ENCODE measurements at places on chromosomes 6 and 20.

- DNase-seq = no peak
Observed at GRCh38 chr6:119345114-119345513, 4.4 kb downstream of the MAN1A1 start.

DNA sequence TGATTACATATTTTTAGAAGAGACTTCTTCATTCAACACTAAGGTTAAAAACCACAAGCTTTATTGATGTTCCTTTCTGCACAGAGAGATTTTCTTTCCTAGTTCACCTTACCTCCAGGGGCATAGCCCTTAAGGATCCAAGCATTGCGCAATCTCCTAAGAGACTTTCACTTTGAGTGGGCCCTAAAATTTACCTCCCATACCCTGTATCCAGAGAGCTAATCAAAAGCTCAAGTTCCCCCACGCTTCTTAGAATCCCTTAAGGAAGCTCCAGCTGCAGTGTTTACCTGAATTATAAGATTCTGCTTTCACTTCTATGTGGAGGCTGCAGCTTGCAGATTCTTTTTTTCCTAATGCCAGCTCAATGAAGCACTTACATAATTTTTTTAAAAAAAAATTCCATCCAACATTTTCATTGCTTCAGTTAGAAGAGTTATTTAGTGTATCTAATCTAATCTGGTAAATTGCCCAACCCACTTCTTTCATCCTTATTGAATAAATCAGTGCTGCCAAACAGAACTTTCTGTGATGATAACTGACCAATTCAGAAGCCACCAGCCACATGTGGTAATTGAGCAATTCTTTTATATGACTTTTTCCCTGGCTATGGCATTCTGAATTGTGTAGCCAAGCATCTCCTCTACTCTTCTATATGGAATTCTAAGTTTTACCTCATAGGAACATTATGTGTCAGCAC, 24.6 kb upstream of the SPTLC3 start:
- DNase-seq = no peak

- DNase-seq = no peak
Observed at GRCh38 chr6:79894939-79895338, 52.4 kb downstream of the ELOVL4 start.

DNA sequence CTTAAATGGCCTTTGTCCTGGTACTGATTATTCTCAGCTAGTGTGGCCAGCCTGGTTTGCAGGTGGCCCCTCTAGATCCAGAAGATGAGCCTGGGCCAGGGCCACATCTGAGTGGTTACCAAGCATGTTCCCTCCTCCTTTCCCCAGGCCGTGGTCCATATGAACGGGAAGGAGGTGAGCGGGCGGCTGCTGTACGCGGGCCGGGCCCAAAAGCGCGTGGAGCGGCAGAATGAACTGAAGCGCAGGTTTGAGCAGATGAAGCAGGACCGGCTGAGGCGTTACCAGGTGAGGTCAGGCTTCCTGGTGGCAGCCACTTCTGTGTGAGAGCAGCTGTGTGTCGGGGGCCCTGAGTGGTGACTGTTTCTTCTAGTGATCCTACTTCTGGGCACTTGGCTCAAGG, 11.6 kb downstream of the PABPC1L start:
- no peak for DNase-seq

DNA sequence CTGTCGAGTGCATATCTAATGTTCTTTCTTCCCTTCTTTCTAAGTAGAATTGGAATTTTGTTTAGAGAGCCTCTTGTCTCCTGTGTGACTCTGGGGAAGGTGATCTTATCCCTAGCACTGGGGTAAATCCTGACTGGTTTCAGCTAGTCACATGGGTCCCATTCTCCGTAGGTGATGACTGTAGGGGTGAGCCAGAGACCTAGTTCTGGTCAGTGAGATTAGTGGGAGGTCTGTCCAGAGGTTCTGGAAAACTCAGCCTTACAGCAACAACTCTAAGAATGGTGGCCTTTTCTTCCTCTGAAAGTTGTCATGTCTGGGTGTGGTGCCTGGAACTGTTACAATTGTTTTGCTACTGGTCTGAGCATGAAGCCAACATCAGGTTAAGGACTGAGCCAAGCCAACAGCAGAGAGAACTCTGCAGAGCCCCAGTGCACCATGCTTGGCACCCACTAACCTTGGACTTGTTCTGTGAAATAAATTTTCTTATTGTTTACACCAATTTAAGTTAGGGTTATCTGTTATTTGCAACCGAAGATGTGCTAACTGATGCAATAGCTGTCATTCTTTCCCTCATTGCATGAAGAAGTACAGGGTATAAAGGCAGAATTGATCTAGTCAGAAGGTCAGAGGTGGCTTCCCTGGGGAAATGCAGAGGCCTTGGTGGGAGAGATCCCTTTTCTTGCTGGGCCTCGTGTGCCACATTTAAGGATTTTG, 56.8 kb upstream of the TULP4 start:
- no peak for DNase-seq

DNA sequence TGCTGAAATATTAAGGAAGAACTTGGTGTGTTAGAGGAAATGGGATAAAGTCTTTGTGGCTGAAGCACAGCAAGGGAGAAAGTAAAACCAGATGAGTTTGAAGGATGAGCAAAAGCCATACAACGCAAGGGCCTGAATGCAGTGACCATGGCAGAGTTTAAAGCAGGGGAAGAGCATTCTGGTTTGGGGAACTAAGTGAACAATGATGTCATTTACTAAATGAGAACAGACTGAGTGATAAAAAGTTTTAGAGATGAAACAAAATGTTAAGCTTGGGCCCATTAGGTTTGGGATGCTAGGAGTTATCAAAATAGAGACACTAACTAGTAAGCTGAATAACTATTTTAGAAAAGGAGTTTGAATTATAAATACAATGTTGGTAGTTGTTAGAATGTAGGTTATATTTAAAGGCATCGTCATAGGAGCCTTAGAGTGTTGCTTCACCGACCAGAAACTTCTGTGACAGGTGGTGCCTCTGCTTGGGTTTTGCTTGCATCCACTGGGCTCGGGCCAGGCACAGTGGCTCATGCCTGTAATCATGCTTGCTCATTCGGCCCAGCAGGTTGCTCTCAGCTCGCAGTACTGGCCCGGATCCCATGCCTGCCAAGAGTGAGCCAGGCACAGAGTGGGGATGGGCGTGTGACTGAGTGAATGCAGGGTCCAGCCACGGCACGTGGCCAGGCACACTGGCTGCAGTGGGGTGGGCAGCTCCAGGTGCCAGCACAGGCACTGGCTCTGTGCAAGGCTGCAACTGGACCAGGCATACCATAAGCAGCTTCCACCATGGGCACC, 37.4 kb upstream of the OPRM1 start:
- no peak for DNase-seq

DNA sequence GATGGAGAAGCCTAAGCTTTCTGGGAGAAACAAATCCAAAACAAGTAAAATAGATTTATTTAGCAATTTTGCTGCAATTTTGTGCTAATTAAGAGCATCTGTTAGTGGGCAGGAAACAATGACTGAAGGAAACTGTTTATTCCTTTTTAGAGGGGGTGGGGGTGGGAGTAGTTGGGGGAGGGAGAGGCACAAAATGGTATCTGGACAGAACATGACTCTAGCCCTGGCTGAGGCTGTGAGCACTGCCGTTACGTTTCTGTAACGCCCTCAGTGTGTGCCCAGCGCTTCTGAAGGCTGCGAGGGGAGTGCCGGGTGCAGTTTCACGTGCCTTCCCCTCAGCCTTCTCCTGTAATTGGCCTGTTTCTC, 28.8 kb downstream of the METTL24 start:
- DNase-seq = no peak

- no peak for DNase-seq
Observed at GRCh38 chr20:19812056-19812455, 54.0 kb downstream of the RIN2 start.

- no peak for DNase-seq
Observed at GRCh38 chr6:43450699-43451131, 4.6 kb downstream of the DLK2 start.

DNA sequence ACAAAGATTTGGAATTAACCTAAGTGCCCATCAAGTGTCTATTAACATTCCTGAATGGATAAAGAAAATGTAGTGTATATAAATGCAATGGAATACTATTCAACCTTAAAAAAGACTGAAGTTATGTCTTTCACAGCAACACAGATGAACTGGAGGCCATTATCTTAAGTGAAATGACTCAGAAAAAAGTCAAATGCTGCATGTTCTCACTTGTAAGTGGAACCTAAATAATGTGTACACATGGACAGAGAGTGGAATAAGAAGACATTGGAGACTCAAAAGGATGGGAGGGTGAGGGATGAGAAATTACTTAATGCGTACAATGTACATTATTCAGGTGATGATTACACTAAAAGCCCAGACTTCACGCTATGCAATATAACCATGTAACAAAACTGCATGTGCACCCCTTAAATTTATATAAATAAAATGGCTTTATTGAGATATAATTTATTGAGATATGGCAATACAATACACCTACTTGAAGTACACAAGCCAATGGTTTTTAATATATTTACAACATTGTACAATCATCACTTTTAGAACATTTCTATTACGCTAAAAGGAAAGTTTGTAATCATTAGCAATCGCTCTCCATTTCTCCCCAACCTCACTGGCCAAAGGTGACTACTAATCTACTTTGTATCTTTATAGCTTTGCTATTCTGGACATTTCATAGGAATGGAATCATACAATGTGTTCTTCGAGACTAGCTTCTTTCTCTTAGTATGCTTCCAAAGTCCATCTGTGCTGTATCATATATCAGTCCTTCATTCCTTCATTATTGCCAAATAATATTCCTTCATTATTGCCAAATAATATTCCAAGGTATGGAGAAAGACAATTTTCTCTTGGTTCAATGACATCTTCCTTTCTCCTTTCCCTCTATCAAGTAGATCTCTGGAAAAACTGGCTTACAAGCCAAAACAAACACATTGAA, 5.8 kb downstream of the STX7 start:
- DNase-seq = no peak
